ENCODE measurements at places on chromosomes 6 and 20.

DNA sequence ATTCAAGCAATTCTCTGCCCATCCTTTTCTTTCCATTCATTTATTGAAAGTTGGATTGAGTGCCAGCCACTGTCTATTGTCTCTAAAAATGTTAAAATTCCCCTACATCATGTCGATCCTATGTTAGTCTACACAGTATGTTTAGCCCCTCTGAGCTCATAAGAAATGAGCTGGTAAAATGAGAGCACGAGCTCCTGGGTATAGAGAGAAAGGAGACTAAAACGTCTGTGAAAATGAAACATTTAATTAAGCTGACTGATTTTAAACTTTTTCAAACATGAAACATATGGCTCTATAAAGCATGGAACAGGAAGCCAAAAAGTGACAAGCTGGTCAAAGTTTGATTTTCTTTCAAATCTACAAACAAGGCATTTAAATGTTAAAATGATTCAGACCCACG is 104.0 kb upstream of the ASF1A start:
- no peak for DNase-seq

- DNase-seq = no peak
Observed at GRCh38 chr6:11214084-11214833, 18.2 kb downstream of the NEDD9 start.

- no peak for DNase-seq
Observed at GRCh38 chr6:148566664-148567350, 180.0 kb upstream of the UST start.

GRCh38 chr6:138440758-138441357 is 36.8 kb downstream of the HEBP2 start:
- no peak for DNase-seq

DNA sequence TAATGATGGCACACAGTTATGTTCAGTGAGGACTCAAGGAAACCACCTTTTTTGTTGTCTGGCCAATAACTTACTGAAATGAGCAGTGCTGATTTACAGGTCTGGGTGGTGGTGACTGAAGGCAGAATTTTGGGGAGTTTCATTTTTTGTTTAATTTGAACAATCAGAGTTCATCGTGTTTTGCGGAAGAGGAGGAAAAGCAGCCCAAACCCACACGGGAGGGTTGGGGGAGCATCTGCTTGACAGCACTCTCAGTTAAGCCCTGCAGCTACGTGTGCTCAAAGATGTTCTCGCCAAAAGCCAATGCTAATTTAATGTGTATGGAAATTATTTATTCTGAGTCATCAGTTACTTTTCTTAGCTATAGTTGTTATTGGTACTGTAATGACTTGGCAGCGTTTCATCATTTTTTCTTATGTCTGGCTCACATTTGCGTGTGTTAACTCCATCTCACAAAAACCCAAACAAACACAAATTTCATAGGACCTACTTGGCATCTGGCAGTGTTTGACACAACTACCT is 89.2 kb downstream of the UST start:
- DNase-seq = no peak

DNA sequence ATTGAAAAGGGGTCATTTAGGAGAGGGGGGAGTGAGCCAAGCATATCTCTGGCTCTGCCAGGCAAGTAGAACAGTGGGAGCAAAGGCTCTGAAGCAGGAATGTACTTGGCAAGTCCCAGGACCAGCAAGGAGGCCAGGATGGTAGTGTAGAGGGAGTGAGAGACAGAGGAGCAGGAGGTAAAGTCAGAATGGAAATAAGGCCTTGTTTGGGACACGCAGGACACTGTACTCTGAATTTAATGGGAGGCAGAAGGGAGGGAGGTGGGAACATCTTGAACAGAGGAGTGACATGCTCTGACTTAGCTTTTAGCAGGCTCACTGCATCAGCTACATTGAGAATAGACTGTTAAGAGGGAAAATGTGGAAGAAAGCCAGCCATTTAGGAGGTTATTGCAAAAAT is 37.0 kb upstream of the ENPP1 start:
- DNase-seq = no peak

DNA sequence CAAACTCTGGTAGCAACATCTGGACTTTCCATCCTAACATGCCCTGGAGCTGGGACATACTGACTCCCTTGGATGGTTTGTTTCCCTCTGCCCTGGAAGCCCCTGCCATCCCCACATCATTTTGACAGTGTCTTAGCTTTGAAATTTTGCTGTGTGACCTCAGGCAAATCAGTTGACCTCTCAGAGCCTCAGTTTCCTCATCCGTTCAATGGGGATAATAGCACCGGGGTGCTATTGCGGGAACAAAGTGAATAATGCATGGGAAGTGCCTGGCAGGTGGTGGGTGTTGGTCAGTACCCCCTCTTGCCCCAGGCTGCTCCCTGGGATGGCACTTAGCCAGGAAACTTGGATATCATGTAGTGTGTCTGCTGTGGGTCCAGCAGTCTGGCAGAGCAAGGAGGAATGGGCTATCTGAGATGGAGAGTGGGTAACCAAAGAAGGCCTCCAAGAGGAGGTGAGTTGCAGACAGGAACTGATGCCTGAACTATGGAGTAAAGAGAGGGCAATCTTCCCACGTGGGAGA is 88.6 kb downstream of the MRPL14 start:
- no peak for DNase-seq

DNA sequence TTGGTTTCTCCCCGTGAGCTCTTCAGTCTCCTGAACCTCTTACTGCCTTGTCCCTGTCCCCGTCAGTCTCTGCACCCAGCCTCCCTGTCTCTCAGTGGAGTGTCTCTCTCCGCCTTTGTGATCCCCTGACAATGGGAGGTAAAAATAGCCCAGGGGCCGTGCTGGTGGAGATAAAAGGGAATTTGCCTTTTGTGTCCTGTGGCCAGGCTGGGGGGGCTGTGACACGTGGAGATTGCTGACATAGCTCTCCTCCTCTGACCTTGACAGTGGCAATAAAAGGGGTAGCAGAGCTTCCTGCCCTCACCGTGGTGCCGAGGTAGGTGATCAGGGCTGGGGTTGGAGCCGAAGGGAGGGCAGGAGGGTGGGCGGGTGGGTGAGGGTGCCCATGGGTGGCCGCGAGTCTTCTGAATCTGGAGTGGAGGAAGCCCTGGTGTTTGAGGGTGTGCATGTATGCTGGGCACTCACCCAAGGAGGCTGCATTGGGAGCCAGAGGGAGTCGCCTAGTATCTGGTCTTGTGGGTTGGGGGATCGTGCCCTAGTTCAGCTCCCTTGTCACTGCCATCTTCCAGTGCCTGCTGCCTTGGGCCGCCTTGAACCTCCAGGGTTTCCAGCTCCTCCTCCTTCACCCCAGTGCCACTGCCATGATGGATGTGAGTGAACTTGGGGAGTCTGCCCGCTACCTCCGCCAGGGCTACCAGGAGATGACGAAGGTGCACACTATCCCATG is 21.9 kb downstream of the MYH7B start:
- no peak for DNase-seq
